ENCODE measurements at places on chromosomes 7 and 10.

- peak; percentile 38 for DNase-seq
Observed at GRCh38 chr7:30285536-30286284, 1.3 kb downstream of the ZNRF2 start.

- no peak for DNase-seq
Observed at GRCh38 chr7:45955286-45955685, 34.2 kb upstream of the IGFBP3 start.

GRCh38 chr10:114068054-114068707 lies 24.5 kb downstream of the ADRB1 start:
- no peak for DNase-seq

DNA sequence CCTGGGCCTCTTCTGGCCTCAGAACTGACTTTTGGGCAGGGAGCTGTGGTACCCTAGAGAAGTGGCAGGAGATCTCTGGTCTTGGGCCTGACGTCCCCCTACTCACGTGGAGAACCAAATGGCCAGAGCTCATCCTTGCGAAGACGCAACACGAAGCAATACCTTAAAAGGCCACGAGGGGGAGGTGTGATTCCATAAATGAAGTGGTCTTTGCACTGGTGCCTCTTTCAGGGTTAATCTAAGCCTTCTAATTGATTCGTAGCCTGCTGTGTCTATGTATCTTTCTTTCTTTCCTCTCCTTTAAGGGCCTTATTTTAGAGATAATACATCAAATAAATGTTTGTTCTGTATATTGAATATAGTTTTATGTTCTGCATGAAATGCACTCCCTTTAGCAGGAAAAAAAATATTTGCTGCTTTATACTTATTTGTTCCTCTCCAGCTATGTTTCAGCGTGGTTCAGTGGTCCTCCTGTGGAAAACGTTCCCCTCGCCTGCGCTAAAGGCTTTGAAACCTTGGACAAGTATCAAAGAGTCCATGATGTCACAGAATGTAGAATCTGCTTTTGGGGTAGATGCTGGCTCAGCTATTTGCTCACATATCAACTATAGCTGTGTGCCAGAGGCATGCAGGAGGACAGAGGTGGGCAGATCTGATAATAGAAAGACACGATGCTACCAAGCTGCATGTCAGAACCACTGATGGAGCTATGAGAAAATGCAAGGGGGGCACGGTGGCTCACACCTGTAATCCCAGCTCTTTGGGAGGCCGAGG lies 41.0 kb downstream of the STRA8 start:
- DNase-seq: peak; percentile 60

- peak; percentile 7 for DNase-seq
Observed at GRCh38 chr10:8037199-8037801, 17.2 kb upstream of the GATA3 start.

DNA sequence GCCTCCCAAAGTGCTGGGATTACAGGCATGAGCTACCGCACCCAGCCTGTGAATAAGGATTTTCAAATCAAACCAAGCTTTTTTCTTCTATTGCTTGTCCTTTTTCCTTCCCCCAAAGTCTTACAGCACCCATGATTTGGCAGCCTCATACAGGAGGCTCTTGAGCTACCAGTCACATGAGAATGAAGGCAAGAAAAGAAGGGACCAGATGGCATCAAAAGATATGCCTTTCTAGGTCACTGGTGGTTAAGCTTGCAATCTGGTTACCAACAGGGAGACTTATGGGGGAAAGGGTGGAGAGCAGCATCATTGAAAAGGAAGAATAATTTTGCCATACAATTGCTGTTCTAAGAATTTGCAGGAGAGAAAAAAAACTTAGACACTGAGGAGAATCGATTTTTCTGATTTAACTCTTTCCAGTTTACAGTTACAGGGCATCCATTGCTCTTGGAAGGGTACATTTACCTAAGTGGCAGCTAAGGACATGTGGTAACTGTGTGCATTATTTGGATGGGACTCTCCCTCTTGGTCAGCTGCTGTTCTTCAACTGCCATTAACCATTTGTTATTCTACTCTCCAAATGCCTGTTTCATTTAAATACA lies 29.5 kb downstream of the SMNDC1 start:
- DNase-seq: no peak

GRCh38 chr10:33113466-33113865 lies 155.4 kb upstream of the ITGB1 start:
- no peak for DNase-seq

- DNase-seq: no peak
Observed at GRCh38 chr7:91556956-91557650, 292.9 kb downstream of the FZD1 start.

DNA sequence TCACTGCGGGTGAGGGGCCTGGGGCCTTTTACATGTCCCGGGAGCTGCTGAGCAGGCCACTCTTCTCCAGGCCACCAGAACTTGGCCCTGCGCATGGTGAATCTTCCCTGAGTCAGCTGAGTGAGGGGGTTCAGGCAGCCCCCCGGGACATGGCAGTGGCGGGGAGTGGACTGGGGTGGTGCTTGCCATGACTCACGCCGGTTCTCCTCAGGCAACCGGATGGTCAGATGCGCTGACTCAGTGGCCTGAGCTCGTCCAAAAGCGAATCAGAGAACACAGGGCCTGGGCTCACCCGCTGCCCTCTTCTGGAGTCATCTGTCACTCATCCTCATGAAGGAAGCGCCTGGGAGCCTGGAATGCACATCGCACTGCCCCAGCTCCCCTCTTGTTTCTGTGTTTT lies 33.5 kb downstream of the HTRA1 start:
- DNase-seq: no peak

- DNase-seq: no peak
Observed at GRCh38 chr10:125756196-125756595, 19.4 kb downstream of the MMP21 start.

DNA sequence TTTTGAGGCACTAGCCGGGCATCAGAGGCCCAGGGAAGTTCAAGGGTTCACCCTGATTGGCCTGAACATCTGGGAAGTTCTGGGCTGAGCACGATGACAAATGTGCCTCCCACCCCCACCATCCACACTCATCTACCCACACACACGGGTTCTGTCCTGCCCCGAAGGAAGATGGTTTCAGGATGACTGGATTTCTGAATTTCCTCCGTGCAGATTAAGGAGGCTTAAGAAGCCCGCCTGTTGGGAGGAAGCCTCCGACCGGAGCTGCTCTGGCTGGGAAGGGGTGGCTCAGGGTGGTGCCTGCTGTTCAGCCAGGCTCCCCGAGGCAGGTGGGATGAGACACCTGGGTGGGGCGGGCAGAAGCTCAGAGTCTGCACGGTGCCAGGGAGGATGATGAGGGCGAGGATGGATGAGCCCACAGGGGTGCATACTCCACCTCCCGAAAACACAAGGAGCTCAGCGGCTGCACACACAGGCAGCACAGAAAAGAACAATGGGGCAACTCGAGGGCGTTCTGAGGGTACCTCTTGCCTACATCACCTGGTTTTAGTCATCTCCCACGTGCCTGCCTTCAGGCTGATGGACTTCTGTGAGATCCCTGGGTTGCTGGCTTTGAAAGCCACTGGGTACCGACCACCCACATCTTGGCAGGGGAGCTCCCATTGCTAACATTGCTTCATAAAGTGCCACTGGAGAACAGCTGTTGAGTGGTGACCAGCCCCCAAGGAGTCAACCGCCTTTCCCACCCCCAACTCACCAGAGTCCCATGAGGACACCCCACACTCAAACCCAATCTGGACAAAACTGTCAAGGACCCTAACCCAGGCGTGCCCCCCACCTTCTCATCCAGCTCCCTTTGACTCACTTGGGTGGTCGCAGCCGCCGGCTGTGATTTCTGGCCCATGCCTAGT lies 41.2 kb downstream of the CALML3 start:
- DNase-seq: no peak

- DNase-seq: no peak
Observed at GRCh38 chr10:11293332-11293731, 275.7 kb downstream of the CELF2 start.

- DNase-seq: no peak
Observed at GRCh38 chr10:128007056-128007455, 100.2 kb downstream of the PTPRE start.

DNA sequence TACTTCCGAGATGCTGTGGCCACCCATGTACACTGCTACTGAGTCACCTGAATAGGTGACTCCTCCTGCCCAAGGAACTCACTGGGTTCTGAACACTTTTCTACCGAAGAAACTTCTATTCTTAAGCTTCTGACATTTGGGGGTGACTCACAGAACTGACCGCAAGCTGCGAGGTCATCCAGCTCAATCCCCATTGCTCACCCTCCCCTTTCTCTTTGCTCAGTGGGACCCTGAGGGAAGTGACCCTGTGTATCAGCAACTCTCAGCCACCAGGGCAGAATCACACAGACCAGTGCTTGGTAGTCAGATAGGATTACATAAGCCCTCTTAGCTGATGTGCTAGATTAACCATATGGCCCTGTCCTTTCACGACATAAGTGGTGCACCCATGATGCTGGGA lies 46.3 kb downstream of the INSYN2A start:
- no peak for DNase-seq

DNA sequence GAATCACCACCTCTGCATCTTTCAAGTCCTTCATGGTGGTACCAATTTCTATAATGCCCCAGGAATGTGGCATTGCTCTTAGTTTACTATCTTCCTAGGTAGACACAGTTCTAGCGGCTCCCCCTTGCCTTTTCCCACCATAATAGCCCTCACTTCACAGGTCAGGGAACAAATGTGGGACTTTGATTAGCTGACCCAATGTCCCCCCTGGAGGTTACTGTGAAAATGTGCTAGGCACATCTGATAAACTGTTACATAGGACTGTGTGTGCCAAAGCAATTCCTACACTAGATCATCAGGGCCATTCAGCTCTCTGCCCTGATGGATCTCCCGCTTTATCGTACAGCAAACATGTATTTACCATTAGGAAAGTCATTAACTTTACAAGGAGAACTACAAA lies 94.0 kb downstream of the TWIST1 start:
- no peak for DNase-seq

DNA sequence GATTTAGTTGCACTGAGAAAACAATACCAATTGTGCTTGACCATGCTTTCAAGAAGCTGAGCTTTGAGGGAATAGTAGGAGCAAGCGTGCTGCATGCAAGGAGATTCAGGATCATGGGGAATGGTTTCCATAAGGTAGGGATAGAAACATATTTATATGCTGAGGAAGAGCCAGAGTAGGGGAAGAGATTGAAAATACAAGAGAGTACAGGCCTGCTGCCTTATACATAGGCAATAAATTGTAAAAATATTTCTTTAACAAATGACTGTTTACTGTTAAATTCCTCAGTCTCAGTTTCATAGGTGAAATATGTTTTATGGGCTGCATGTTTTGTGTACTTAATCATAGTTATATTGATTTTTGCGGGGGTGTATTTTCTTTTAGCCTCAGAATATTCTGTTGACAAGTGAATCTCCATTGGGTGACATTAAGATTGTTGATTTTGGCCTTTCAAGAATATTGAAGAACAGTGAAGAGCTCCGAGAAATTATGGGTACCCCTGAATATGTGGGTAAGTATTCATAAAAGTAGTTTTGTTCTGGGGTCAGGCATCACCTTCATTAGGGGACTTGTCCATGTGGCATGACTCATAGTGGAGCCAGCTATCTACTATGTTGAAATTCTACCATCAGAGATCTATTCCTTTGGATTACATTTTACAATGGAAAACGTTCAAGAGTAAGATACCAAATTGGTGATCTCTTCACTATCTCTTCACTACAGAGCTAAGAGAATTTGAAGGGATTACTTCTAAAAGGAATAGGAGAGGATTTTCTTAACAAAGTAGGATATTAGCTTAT lies 36.5 kb downstream of the STK17A start:
- DNase-seq: no peak

GRCh38 chr7:19709249-19709578 lies 377 bp upstream of the POLR1F start:
- no peak for DNase-seq

DNA sequence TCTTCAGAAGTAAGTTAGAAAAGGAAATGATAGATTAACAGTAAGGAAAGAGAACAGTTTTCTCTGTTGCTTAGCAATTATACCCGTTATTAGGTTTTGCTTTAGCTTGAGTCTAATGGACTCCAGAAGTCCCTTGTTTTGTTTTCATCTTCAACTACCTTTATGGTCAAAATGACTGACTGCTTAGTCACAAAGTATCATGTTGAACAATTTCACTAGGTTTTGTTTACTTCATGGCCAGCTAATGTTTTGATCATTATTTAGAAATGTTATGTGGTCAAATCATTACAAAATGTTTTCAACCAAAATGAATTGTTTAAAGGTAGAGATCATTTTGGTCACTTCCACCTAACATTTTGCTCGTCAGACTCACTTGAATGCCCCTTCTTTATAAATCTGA lies 1.9 kb downstream of the UBN2 start:
- DNase-seq: no peak

GRCh38 chr10:79273604-79274003 lies 73.7 kb upstream of the PPIF start:
- DNase-seq: no peak
